ENCODE measurements at places on chromosomes 16 and 17.

GRCh38 chr17:61131585-61131984 lies 268.1 kb upstream of the TBX2 start:
- DNase-seq, result no peak

GRCh38 chr16:8548166-8548565 lies 42.1 kb downstream of the TMEM114 start:
- no peak for DNase-seq

DNA sequence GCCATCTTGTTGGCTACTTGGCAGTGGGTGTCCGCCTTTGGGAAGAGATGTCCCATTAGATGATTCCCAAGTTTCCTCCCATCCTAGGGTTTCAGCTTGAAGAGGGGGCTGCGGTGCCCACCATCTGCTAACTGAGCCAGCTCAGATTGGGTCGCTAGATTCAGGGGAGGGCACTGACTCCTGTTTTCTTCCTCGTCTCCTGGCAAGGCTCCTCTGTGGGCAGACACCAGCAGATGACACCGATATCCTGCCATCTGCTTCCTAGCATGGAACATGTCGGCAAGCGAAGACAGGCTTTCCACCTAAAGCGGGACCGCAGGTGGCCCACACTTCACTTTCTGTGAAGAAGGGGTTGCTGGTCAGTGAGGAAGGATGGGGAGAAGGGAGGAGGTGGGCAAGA lies 27.3 kb downstream of the C17orf75 start:
- no peak for DNase-seq

DNA sequence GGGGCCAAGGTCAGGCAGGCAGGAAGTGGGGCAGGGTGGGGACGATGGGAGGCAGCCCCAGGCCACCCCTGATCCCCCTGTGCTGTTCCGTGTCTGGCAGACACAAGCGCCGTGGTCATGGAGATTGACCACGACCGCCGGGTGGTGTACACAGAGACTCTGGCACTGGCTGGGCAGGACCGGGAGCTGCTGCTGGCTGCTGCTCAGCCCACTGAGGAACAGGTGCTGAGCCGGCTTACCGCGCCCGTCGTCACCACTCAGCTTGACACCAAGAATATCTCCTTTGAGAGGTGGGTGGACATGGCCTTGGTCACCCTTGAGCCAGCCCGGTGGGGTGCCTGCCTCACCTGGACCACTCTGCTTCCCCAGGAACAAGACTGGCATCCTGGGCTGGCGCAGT lies 13.7 kb downstream of the CORO6 start:
- no peak for DNase-seq

DNA sequence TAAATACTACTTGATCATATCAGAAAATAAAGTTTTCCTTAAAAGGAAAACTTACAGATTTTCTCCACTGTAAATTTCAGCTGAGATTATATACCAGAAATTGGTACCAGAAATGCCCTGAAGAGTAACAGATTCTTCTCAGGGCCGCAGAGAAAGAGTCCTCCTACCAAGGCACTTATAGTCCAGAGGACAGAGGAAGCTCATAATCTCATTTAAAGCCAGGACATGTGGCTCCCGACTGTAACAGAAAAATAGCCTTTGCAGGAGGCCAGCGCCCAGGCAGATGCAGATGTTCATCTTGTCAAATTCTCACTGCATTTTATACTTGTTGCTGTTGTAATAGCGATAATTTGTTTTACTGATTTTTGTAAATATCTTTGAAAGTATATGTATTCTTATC lies 43.7 kb downstream of the TNRC6C start:
- DNase-seq, result no peak

GRCh38 chr16:17295948-17296347 lies 174.8 kb downstream of the XYLT1 start:
- DNase-seq, result no peak

DNA sequence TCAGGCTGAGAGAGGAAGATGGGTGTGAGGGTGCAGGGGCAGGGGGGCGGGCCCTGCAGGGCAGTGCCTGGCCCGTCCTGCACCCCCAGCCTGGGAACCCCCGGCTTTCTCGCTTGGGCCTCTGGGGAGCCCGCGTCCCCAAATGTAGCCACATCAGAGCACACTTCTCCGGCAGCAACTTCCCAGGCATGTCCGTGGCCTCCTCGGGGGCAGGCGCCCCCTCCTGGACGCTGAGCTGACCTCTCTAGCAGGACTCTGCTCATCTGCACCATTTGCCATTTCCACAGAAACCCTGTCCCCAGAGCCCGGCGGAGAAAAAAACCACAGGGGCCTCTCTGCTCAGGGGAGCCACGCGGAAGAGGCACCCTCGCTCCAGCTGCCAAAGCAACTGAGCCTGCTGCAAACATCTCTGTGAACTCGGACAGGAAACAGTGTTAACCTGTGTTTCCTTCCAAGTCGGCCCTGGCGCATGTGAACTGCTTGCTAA lies 63.4 kb downstream of the KLHDC4 start:
- DNase-seq, result peak; percentile 44

GRCh38 chr17:68197091-68197996 lies 50.5 kb upstream of the AMZ2 start:
- DNase-seq, result peak; percentile 55

DNA sequence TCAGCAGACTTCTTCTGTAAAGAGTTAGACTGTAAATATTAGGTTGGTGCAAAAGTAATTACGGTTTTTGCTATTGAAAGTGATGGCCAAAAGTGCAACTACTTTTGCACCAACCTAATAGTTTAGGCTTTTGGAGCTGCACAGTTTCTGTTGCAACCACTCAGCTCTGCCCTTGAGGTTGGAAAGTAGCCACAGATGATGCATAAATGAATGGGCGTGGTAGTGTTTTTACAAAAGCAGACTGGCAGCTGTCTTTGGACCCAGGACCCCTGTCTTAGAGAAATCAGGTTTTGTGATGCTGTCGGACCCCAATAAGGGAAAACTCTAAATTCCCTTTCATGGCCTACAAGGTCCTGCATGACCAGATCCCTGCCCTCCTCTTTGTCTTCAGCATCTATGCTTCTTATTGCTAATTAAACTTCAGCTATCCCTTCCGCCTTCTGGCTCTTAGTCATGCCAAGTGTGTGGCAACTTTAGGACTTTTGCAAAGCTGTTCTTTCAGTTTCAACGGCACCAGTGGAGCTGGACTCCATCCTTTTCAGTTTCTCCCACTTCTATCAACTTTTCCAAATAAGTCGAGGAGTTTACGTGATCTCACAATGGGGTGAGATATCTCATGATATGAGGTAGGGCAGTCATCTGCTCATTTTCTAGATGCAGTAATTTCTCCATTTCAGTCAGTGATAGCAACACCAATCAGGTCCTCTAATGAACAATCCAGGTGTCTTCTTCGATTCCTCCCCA lies 232.3 kb downstream of the XYLT1 start:
- no peak for DNase-seq

GRCh38 chr17:40433551-40434415 lies 9.5 kb upstream of the IGFBP4 start:
- DNase-seq, result peak; percentile 65

DNA sequence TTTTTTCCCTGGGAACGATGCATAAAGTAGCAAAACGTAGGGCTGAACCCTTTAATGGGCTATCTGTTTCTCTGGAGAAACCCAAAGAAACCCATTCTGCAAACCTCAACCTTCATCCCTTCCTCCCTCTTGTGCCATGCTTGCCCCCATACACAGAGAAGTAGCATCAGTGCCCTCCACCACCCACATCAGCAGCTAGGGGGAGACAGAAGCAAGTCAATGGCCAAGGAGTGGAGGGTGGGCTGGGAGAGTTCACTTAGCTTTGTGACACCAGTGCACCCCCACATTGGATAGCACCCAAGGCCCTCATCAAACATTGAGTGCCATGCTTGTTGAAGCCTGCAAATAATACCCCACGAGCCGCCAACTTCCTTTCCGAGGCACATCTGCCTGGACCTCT lies 282.4 kb downstream of the ABCC12 start:
- DNase-seq, result peak; percentile 37

GRCh38 chr17:59400858-59401257 lies 69.4 kb downstream of the YPEL2 start:
- no peak for DNase-seq
